SK-N-MC (cell line): ENCODE measurements at places on chromosomes 3 and 15.

DNA sequence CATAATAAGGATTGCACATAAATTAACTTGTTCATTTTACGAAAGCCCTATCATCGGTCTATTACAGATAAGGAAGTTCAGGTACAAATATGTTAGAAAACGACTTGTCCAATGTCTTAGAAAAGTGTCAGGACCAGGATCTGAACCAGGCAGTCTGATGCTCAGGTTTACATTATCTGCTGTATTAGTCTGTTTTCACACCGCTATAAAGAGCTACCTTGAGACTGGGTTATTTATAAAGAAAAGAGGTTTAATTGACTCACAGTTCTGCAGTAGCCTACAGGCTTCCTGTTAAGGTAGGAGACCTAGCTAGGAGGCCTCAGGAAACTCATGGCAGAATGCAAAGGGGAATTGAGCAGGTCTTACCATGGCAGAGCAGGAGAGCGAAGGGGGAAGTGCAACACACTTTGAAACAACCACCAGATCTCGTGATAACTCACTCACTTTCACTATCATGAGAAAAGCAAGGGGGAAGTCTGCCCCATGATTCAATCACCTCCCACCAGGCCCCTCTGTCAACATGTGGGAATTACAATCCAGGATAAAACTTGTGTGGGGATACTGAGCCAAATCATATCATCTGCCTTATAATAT lies 45.8 kb upstream of the GOLIM4 start:
- no peak for DNase-seq

GRCh38 chr3:76377074-76377473 lies 591.7 kb upstream of the ZNF717 start:
- DNase-seq, result no peak

- DNase-seq, result no peak
Observed at GRCh38 chr3:11455956-11456355, 183.8 kb downstream of the ATG7 start.

GRCh38 chr15:48596841-48597240 lies 48.7 kb downstream of the FBN1 start:
- no peak for DNase-seq

- DNase-seq, result no peak
Observed at GRCh38 chr15:61018083-61018482, 211.0 kb downstream of the RORA start.

GRCh38 chr15:67839499-67839928 lies 331 bp downstream of the RNU6-1 start:
- DNase-seq, result peak; percentile 32

GRCh38 chr3:191343115-191343514 lies 12.8 kb upstream of the UTS2B start:
- DNase-seq, result no peak

DNA sequence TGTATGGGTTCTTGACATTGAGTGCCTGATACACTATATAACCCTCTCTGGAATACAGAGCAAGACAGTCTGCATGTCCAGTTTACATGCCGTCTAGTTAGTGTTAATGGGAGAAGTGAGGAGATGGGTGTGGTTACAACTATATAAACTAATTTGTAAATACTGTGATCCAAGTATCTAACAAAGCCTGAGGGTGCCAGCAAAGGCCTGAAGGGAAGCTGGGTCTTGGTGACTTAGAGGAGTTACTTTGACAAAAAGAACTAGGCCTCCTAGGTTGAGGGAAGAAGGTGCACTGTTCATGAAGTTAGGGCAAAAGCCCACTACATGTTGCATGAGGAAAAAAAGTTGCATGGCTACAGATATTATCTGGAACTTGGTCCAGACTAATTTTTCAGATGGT lies 2.3 kb downstream of the NSUN3 start:
- no peak for DNase-seq

- no peak for DNase-seq
Observed at GRCh38 chr3:72152551-72153476, 367.9 kb upstream of the PROK2 start.

DNA sequence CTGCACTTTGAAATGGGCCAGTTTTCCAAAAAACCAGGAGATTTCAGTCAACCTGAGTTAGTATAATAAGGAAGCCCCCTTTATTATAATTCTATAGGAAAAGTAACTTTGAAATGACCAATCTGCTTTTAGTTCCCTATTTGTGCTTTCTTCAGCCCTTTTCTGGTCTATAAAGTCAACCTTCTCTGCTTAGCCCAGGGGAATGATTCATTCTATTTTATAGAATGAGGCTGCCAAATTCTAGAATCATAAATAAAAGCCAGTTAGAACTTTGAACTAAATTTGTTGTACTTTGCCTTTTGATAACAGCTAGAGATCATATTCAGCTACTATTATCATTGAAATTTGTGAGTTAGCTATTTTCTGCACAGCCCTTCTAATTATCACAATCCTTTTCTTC lies 24.7 kb downstream of the CIP2A start:
- DNase-seq, result no peak

DNA sequence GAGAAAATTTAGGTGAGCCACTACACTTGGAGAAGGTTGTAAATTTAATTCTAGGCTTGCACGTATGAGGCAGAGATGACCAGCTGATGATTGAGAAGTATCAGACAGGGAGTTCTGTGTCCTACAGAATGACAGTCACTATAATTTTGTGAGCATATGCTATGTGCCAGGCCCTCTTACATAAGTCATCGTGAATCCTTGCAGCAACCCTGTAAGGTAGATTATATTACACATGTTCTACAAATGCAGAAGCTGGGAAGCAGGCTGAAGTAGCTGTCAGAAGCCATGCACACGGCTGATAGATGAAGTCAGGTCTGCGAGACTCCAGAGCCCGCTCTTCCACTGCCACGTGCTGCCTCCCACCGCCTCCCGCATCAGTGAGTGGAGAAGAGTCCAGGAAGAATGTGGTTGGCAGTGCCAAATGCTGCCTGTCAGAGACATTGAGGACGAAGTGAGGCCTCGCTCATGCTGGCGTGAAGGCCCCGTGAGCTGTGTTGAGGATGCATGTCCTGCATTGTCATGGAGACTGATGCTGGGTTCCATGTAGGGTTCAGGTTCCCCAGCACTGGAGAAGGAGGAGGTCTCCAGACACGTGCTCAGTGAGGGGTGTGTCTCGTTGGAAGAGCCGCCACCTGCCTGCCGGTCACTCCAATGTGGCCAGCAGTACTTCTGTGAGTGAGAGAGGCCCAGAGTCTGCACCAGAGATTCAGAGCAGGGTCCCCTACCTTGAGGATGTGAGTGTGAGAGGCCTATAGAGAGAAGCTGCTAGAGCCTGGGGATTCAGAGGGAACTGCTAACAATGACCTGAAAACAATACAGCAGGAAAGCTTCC lies 123.3 kb upstream of the PLXNA1 start:
- DNase-seq, result no peak

GRCh38 chr15:90683876-90684275 lies 33.3 kb upstream of the BLM start:
- DNase-seq, result no peak

GRCh38 chr15:87477737-87478686 lies 778.5 kb downstream of the NTRK3 start:
- DNase-seq, result no peak

DNA sequence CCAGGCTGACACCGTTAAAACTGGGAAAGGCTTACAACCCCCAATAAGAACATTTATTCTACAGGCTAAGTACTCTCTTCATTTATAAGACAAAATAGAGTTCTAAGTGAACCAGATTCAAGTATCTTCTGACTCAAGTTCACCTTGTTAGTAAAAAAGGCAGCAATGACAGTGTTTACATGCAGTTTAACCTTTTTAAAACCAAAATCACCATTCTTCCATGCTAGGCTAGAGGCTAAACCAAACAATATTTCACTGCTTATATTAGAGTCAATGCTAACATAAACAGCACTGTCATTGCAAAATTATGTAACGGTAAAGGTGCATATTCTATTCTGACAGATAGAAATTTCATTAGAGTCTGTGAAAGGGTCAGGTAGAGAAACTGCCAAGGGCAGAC lies 118.0 kb downstream of the FBN1 start:
- no peak for DNase-seq

DNA sequence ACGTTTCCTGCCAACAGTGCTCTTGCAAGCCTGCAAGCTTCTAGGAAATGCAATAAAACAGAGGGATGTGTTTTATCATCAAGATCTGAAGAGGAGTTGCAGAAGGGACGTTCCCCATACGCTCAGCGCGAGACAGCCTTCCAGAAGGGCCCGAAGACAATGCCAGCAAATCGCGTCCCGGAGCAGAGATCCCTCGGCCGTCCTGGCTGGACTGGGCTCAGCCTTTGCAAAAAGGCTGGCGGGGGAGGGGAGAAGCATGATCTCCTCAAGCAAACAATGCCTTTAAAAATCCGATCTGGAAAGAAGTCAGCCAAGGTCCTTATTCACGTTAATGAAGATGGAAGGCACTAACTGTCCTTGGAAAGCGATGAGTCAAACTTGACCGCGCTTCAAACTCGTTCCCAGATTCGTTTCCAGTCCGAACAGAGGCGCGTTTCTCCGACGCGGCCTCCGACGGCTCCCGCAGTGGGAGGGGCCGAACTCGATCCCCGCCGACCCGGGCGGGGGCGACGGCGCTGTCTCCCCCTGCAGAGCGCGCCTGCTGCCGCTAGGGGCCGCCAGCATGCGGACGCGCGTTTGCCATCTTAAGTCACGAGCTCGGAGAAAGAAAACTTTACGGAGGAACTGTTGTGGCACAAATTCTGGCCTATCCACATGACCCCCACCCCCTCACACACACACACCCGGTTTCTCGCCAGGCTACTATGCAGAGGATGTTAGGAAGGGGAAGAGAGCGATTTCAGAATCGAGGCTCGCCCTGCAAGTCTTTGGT lies 5.5 kb downstream of the BCL6 start:
- no peak for DNase-seq

GRCh38 chr3:187802928-187803259 lies 57.6 kb upstream of the BCL6 start:
- DNase-seq, result no peak

DNA sequence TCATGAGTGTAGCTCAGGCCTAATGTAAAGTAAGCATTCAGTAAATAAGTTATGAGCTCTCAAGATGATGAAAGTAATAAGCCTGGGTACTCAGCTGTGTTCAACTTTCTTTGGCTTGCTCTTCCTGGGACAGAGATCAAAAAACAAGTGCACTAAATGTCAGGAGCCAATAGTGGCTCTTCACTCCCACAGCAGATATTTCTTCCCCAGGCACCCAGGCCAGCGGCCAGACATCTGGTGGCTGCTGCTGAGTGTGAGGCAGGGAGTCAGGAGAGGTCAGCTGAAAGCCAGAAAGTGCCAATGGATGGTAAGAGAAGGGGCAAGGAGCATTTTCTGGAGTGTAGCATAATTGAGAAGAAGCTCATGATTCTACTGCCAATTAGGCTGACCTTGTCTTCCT lies 18.2 kb upstream of the ITGA11 start:
- no peak for DNase-seq

DNA sequence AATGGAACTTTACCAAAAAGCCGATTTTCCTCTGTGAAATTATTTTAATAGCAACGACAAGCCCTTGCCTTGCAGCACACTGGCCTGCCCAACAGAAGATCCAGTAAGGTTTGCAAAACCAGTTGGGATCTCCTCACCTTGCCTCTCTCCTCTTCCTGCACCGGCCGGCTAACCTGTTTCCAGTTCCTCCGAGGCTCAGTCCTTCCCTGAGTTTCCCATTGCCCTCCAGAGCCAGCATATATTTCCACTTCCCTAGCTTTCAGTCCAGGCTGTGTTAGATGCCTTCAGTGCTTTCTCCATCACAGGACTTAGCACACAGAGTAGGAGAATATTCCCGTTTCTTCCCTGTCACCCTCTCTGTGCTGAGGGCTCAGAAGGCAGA lies 60.3 kb downstream of the NOX5 start:
- no peak for DNase-seq

GRCh38 chr3:143771258-143771657 lies 77.0 kb downstream of the SLC9A9 start:
- no peak for DNase-seq

GRCh38 chr3:194886836-194887235 lies 201.2 kb downstream of the FAM43A start:
- no peak for DNase-seq

GRCh38 chr3:196162679-196163078 lies 48.5 kb downstream of the ZDHHC19 start:
- DNase-seq, result no peak

GRCh38 chr3:53675942-53676341 lies 170.3 kb downstream of the CHDH start:
- no peak for DNase-seq

GRCh38 chr15:55515491-55515890 lies 7.5 kb upstream of the DNAAF4 start:
- DNase-seq, result no peak

DNA sequence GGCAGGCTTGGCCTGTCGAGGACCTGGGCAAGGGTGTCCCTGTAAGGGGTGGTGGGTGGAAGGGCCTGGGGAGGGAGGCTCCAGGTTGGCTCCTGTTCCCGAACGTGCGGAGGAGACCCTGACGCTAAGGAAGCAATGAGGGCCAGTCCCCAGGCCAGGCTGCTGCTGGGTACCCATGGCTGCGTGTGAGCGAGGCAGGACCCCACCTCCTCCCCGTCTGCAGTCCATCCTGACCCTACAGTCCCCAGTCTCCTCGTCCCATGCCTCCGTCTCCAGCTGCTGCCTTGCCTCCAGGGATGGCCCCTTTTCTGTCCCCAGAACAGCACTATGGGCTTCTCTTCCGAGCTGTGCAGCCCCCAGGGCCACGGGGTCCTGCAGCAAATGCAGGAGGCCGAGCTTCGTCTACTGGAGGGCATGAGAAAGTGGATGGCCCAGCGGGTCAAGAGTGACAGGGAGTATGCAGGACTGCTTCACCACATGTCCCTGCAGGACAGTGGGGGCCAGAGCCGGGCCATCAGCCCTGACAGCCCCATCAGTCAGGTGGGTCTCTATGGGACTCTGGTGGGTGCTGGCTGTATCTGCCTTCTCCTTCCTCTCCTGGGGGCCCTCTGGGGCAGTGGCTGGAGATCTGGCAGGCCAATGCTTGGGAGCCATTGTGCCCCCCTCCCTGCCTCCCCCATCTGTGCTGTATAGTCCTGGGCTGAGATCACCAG lies 571 bp downstream of the FES start:
- no peak for DNase-seq

GRCh38 chr15:84766461-84767035 lies 18.2 kb downstream of the ZNF592 start:
- no peak for DNase-seq

GRCh38 chr3:167918008-167918596 lies 177.6 kb downstream of the GOLIM4 start:
- no peak for DNase-seq

DNA sequence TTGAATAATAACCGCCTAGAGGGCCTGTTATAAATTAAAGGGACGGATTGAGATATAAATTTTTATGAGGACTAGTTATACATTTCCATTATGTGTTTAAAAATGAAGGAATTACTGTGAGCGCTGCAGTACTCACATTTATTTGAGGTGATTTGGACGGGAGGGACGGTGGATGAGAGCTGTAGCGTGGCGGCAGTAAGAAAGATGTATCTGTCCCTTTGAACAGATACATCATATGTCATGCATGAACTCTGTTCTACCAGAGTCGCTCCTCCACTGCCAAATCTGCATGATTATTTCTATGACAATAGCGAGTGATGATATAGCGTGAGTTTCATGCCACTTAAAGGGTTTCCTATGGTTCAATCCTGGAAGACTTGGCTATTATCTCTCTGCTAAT lies 538.8 kb downstream of the MCTP2 start:
- DNase-seq, result no peak
